ENCODE measurements at places on chromosomes 3 and 15. TPM values are rescaled to one million over a fixed set of nuclear protein-coding genes. Genes with fewer than 3 reads are reported as not detected.

Gene ALDH1L1
- 4.1 TPM for total RNA-seq

Gene SUSD5
- total RNA-seq, result 1.6 TPM

Gene CLDN18
- 0.09 TPM for total RNA-seq

Gene ELP6
- total RNA-seq, result 21.0 TPM

Gene KIF7
- 9.2 TPM for total RNA-seq

Gene GNB4
- 67.3 TPM for total RNA-seq

Gene BMF
- 15.0 TPM for total RNA-seq

Gene AGBL1
- total RNA-seq, result 0.49 TPM

Gene TCTA
- total RNA-seq, result 28.5 TPM

Gene FYCO1
- 60.6 TPM for total RNA-seq

Gene GATA2
- 23.5 TPM for total RNA-seq

Gene GOLGA8G
- total RNA-seq, result not detected

Measured in sciatic nerve (tissue), 2 donors.